ENCODE measurements at places on chromosomes 6 and 20. TPM values are rescaled to one million over a fixed set of nuclear protein-coding genes. Genes with fewer than 3 reads are reported as not detected.

- no peak for DNase-seq
These were observed 94.3 kb downstream of the INSM1 start for GRCh38 chr20:20462185-20462584.

DNA sequence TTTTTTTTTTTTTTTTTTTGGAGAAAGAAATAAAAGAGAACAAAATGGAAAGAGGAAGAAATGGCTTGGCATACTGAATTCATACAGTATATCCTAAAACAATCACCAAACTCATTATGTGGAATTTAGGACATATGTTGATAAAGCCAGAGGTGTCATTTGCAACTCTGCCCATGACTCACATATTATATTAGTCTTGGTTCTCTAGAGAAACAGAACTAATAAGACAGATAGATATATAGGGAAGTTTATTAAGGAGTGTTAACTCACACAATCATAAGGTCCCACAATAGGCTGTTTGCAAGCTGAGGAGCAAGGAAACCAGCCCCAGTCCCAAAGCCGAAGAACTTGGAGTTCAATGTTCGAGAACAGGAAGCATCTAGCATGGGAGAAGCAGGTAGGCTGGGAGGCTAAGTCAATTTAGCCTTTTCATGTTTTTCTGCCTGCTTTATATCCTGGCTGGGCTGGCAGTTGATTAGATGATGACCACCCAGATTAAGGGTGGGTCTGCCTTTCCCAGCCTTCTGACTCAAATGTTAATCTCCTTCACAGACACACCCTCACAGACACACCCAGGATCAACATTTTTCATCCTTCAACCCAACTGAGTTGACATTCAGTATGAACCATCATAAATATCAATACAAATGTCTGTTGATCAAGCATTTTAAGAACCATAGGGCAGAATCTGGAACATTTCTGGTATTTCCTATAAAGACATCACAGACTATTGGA is 102.3 kb downstream of the UBE3D start:
- DNase-seq = no peak

The JAG1 gene
- total RNA-seq = 69.1 TPM

The SLC12A5 gene
- total RNA-seq = 1.9 TPM

The FLRT3 gene
- total RNA-seq = 107 TPM

The CD93 gene
- total RNA-seq = not detected
